ENCODE measurements at places on chromosomes 6 and 20. TPM values are rescaled to one million over a fixed set of nuclear protein-coding genes. Genes with fewer than 3 reads are reported as not detected.

PTGIS gene
- total RNA-seq: 12.2 TPM

SSTR4 gene
- not detected for total RNA-seq

MYMX gene
- total RNA-seq: 11.2 TPM

DNA sequence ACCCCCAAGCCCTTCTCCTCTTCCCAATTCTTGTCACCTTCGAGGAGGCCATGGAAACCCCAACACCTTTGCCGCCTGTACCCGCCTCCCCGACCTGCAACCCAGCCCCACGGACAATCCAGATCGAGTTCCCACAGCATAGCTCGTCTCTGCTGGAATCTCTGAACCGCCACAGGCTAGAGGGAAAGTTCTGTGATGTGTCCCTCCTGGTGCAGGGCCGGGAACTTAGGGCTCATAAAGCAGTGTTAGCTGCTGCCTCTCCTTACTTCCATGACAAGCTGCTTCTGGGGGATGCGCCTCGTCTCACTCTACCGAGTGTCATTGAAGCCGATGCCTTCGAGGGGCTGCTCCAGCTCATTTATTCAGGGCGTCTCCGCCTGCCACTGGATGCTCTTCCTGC lies 675 bp downstream of the ZBTB9 start:
- no peak for DNase-seq

- no peak for DNase-seq
These were observed 101.5 kb downstream of the UNC5CL start for GRCh38 chr6:40937491-40937890.

- DNase-seq: no peak
These were observed 335.0 kb upstream of the KCNQ5 start for GRCh38 chr6:72286911-72287311.

GRCh38 chr6:105755885-105756284 lies 330.3 kb upstream of the PRDM1 start:
- DNase-seq: no peak

Measured in endothelial cell (in vitro differentiated cells).